ENCODE measurements at places on chromosomes 12 and 14. TPM values are rescaled to one million over a fixed set of nuclear protein-coding genes. Genes with fewer than 3 reads are reported as not detected.

The SLC39A2 gene
- not detected for total RNA-seq

The ASCL1 gene
- total RNA-seq = not detected

The NRXN3 gene
- total RNA-seq = not detected

The STK38L gene
- total RNA-seq = 25.2 TPM

The VRTN gene
- total RNA-seq = not detected

The CLEC1B gene
- not detected for total RNA-seq

The METAP2 gene
- 86.1 TPM for total RNA-seq

The KCNC2 gene
- not detected for total RNA-seq

DNA sequence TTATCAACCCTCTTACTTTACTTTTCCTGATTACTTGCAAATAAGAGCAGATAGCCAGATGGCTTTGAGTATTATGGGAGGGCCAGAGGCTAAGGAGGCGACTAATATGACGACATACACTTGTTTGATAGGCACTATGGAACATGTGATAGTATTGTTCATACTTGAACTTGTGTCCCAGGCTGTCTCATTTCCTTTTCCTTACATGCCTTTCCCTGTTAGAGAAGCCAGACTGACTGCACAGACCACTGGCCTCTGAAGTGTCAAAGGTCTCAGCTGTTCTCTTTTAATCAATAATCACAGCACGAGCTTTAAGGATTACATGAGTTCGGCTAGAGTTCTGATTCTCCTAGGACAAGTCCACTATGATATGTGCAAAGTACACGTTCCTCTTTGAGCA is 326.0 kb downstream of the PRKD1 start:
- no peak for DNase-seq

GRCh38 chr12:110062241-110062640 is 13.9 kb upstream of the C12orf76 start:
- no peak for DNase-seq

- no peak for DNase-seq
These were observed 708.5 kb downstream of the C12orf50 start for GRCh38 chr12:87320724-87321123.

GRCh38 chr12:120783197-120783596 is 57.6 kb downstream of the ACADS start:
- no peak for DNase-seq

GRCh38 chr14:54086767-54087166 is 130.1 kb upstream of the BMP4 start:
- no peak for DNase-seq

DNA sequence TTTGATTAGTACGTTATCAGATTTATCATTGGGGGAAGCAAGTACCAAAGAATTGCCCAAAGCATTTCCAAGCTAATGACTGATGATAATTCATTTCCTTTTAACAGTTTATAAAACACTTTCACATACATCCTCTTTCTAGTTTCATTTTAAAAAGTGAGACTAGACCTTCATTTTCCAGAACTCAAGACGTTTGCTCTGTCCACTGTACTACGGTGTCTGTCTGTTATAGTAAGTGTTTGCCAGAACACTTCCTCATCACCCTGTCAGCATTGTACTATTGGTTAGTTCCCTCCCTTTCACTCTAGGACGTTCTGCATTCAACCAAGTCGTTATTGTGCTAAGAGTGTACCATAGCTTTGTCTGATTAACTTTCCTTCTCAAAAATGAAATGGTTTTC is 81.7 kb upstream of the TMEM263 start:
- DNase-seq = no peak

DNA sequence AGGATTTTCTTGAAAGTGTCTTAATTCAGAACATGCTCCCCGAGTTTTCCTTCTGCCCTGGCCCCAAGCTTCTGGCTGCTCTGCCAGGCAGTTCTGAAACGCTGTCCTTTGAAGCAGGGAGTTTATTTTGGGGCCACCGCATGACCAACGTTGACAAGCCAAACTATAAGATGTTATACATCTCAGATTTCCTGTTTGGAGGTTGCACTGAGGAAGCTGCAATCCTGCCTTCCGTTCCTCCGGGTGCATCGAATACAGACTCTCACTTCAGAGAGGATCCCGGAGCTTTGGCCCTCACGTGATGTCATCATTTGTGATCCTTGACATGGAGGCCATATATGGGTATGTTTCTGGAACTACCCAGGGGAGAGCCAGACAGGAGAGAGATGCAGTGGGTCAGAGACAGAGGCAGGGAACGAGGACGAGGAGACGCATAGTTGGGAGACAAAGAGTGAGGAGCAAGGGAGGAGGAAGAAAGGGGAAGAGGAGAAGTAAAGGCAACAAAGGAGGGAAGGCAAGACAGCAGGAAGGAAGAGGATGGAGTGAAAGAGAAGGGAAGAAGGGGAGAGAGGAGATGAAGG is at the start of gene ASB2:
Gene ASB2, minus strand, starts transcription at position 94 of the 581 bp plus-strand sequence. CDS start 12,031 bp downstream, outside the sequence.
- no peak for DNase-seq

DNA sequence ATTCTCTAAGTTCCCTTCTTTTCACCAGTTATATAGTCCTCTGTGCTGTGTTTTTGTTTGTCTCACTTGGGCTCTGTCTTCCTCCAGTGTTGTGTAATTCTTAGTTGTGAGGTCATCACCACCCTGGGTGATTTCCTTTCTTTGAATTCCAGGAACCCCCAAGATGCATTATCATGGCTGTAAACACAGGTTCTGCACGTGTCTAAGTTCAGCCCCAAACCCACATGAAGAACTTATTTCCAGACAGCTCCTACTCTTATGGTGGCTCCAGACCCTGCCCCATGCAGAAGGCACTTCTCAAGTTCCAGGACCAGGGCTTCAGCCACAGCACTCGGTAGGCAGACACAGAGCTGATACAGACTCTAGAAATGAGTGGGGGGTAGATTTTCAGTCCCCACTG is 560.5 kb downstream of the BCL11B start:
- no peak for DNase-seq

- DNase-seq = no peak
These were observed 270.0 kb upstream of the NAV3 start for GRCh38 chr12:77560714-77561113.

DNA sequence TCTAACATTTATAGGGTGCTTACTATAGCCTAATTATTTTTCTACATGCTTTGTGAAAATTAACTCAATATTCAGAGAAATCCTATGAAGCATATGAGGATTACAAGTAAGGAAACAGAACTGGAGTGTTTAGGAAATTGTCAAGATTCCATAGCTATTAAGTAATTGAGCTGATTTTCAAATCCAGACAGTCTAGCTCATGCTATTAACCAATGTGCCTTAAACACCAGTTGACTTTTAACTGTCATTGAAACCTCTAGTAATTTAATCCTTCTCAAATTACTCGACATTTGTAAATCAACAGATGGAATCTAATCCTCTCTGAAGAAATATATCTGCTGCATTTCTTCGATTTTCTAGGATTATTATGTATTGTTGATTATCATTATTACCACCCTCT is 488.9 kb downstream of the MDGA2 start:
- no peak for DNase-seq

DNA sequence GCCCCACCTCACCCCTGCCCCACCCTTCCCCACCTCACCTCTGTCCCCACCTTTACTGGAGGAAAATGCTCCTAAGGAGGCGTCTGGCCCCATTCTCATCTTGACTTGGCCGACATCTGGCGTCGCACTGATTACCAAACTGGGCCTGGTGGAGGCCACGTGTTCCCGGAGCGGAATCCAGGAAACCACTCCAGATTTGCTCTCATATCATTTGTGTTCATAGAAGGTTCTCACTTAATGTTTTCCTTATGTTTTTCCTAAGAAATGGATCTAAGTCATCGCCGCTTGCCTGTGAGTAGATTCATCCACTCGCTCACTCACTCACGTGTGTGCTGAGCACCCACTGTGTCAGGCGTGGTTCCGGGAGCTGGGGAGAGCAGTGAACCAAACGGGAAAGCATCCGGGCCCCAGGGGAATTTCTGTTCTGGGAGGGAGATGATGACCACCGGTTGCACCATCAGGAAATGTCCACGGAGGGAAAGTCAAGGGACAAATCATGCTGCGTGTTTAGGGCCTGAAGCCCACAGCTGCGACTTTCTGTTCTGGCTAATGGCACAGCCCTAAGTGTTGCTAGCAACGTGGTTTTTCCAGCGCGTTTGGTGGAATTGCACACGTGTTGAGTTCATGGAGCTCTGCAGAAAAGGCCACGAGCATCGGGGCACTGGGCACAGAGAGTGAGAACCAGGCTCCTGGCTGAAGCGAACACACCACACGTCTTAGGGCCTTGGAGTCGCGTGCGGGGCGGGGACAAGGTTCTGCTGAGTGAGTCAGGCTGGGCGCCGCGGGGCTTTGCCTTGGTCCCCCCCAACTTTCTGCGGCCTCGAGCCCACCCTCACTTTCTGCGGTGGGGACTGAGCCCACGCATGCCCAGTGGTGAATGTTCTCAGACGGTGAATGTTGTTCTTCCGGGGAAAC is 57.7 kb downstream of the ADGRD1 start:
- no peak for DNase-seq

DNA sequence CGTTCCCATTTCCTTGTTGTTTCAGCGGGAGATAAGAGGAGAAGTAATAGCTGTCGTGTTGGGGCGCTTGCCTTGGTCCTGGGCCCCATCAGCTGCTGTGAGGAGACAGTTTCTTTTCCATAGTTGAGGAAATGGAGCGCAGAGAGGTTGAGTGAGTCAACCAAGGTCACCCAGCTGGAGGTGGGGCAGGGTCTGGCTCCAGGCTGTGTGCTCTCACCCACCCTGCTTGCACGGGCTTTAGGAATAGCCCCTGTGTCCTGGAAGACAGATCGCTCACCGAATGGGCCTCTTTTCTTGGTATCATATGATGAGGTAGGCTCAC is 165.7 kb upstream of the RTL1 start:
- no peak for DNase-seq

DNA sequence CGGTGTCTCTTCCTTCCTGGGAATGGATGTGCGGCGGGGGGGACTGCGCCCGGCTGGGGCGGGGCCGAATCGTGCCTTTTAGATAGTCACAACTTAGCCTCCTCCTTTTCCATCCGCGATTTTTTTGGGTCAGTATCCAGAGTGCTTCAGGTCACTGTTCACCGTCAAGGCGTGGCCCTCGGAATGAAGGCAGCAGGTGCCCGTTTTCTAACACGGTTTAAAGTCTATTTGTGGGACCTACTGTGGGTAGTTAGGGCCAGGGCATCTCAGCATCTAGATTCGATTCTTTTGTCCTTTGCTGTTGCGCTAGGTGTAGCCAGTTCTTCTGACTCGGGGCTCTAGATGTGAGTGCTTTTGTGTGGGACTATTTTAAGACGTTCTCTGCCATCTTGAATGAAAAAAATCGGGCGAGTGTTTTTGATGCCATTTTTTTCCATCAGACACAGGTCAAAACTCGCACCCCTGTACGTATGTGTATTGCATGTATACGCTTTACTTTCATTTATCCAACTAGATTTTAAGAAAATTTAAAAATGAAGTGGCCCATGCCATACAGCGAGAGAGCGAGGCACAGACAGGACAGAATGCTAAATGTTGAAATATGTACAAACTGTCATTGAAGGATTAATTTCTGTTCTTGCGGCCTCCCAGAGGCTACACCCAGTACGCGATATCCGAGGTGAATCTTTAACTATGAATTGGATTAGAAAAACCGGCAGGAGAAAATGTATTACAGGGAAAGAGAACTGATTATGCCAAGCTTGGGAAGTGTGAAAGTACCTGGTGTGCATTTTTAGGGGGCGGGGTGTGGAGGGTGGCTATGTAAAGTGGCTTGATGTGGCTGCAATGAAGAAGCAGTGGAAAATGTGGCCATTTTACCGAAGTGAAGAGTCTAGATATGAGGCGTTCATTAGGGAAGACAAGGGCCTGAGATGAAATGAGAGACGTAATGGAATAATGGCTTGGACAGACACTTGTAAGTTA is 835 bp downstream of the VEZT start:
- no peak for DNase-seq

GRCh38 chr14:69328765-69329164 is 68.8 kb downstream of the GALNT16 start:
- no peak for DNase-seq

- no peak for DNase-seq
These were observed 522.0 kb upstream of the SEL1L start for GRCh38 chr14:82055515-82056115.

DNA sequence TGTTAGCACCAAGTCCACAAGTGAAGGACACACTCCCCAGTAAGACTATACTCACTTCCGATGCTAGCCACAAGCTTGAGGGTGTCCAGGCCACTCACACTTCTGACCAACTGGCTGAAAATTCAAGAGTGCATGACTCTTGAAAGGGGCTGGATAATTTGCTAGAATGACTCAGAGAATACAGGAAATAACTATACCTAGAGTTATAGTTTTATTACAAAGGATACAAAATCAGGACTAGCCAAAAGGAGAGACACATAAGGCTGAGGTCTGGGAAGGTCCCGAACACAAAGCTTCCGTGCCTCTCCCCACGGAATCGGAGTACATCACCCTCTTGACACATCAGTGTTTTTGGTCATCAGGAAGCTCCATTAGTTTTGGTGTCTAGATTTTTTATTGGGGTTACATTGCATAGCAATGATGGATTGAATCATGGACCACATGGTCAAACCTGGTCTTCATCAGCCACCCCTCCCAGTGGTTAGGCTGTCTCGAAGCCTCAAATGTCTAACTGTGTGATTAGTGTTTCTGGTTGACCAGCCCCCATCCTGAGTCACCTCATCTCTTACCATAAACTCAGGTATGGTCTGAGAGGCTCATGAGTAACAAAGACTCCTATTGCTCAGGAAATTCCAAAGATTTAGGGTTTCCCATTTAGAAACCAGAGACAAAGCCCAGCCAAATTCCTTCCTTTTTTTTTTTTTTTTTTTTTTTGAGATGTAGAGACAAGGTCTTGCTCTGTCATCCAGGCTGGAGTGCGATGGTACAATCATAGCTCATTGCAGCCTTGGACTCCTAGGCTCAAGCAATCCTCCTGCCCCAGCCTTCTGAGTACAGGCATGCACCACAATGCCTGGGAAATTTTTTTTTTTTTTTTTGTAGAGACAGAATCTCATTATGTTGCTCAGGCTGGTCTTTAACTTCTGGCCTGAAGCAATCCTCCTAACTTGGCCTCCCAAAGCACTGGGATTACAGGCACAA is 472.0 kb upstream of the TBX3 start:
- no peak for DNase-seq

GRCh38 chr12:46692606-46693005 is 133.2 kb downstream of the SLC38A4 start:
- DNase-seq = no peak
